ENCODE measurements at places on chromosomes 6 and 20.

DNA sequence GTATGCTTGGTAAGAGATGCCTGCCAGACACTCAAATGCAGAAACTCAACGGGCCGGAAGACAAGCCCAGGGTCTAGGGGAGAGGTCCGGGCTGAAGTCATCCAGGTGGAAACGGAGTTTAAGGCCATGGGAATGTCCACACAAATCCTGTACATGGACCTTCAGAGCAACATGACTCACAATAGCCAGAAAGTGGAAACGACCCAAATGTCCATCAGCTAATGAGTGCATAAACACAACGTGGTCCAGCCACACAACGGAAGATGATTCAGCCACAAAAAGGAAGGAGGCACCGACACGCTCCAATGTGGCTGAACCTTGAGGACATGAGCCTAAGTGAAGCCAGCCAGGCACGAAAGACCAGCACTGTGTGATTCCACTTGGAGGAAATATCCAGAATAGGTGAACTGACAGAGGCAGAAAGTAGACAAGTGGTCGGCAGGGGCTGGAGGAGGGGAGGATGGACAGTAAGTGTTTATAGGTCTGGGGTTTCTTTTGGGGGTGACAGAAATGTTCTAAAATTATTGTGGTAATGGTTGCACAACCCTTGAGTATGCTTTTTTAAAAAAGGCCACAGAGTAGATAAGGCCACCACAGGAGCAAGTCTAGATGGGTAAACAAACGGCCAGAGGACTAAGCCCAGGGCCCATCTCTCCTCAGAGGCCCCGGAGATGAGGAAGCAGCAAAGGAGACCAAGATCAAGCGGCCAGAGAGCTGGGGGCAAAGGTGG, 105.6 kb downstream of the PREX1 start:
- DNase-seq = no peak

DNA sequence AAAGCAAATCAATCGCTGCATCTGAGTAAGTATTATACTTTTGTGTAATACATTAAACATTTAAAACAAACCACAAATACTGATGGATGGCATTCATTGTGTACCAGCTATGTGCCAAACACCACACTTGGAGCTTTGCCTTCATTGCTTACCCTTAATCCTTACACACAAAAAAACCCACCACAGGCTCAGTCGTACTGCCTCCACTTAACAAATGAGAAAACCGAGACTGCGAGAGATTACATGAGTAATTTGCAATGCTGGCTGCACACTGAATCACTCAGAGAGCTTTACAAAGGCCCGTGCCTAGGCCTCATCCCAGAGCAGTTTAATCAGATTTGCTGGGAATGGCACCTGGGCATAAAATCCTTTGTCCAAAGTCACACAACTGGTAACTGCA, 130.5 kb downstream of the EDN1 start:
- no peak for DNase-seq

DNA sequence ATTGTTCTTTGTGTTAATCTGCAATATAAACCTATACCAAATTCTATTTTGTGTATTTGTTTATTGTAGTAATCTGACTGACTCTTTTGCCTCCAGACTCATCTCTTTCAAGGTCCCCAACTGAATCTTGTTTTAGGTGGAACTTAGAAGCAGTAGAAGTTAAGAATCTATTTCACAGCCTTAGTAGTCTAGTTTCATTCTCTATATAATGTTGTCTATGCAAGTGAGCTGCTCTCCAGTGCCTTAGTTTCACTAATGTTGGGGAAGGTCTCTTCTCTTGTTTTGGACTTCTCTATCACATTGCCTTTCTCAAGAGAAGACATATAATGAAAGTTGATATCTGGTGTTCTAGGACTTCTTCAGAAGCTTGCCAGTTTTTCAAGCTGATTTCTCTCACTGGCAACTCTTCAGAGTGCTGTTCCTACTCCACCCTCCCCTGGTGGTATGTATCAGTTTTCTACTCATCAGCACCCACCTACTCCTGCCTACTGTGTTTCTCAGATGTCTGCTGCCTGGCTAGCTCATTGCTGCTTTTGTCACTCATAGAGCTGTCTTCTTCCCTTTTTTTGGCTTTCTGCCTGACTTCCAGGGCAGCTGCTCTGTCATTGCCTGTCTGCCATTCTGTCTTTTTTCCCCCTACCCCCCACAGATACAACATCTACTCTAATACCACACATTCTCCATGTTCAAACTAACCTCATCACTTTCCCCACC, 82.1 kb downstream of the PTPRA start:
- DNase-seq = peak; percentile 10

GRCh38 chr6:35596448-35597442, 84.0 kb upstream of the TULP1 start:
- DNase-seq = no peak

DNA sequence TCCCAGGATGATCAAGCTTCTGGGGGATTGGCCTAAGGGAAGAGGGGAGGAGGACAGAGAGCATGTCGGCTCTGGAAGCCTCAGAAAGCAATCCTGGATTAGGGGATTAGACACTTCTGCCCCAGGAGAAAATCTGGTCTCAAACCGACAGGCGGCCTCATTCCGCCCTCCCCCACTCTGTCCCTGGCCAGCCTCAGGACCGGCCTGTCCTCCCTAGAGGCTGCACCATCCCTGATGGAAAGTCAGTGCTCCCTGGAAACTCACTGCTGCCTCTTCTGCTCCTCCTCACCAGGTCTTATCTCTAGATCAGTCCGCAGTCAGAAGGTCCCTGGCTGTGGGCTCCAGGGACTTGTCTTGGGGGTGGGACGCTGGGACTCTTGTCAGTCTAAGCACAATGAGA, 905 bp upstream of the SLC12A5 start:
- no peak for DNase-seq

Data from NCI-H1694 (cell line).